Activated CD4-positive, alpha-beta T cell treated with anti-CD3 and anti-CD28 coated beads, Interleukin-2, amount 50 U/mL, for 24 hours (primary cell): ENCODE measurements at places on chromosomes 3 and 15.
A peak's percentile ranks its signal among the peaks of the same experiment; 100 is the strongest.

DNA sequence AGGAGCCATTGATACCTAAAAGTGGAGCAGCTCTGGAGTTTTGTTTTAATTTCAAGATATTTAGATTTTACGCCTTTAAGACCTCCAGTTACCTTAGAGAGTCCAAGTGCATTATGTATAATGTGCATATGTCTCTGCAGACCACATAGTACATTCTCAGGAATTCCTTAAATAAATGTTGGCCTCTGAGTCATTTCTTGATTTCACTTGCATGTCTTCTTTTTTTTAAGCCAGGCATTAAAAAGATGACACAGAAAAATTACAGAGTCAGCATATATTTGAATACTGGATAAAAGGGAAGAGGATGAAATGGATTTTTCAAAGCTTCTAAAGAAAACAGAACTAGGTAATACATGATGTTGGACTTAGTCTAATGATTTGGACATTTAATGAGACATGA, 125.2 kb downstream of the TMCO5A start:
- no peak for DNase-seq

- DNase-seq = no peak
These were observed 127.2 kb downstream of the ARNT2 start for GRCh38 chr15:80531388-80531787.

DNA sequence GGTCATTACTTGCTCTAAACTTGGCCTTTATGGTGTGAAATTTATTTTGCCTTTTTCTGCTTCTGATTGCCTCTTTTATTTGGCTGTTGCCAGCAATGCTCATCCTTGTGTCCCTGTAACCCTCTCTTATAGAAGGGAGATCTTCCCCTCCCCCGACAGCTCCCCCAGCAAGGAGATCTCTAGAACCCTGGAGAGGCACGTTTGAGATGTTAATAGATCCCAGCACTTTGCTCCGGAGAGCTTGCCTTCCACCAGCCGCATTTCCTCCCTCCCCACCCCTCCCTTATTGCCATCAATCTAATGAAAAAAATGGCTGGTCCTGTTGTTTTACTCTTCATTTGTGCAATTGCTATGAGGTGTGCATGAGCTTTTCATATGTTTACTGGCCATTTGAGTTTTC, 18.2 kb downstream of the TRIM71 start:
- no peak for DNase-seq

- no peak for DNase-seq
These were observed 177.9 kb upstream of the DPH6 start for GRCh38 chr15:35723852-35724251.

- DNase-seq = no peak
These were observed 39.2 kb downstream of the SNX4 start for GRCh38 chr3:125480656-125481374.

- no peak for DNase-seq
These were observed 37.6 kb downstream of the ANO10 start for GRCh38 chr3:43584043-43584826.

DNA sequence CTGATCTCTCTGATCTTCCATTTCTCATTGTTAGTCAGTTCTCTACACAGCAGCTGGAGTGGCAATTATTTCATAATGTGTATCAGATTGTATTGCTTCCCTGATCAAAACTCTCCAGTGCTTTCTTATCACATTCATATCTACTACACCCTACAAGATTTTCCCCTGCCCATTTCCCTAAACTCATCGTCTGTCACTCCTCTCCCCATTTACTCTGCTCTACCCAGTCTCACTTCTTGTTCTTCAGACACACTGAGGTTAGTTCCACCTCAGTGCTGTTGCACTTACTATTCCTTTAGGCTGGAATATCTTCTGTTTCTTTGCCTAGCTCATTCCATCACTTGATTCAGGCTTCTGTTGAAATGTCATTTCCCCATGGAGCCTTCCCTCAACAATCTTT, 197.1 kb downstream of the SATB1 start:
- DNase-seq = no peak

- no peak for DNase-seq
These were observed 91.7 kb upstream of the PRICKLE2 start for GRCh38 chr3:64316971-64317370.

DNA sequence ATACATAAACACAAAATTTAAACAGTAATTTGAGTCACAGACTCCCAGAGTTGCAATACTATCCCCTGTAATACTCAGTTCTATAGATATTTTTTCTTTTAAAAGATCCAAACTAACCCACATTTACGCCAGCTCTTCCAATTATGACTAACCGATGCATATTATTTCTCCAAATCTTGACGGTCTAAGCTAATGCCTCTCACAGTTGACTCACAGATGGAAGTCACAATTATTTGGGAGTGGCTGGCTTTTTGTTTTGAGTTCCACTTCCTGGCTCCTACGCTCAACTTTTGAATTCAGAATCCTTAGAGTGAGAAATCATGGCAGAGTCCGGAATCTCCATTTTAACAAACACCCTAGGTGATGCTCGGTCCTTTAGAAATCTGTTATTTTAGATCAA, 749.9 kb downstream of the FHIT start:
- DNase-seq = no peak

DNA sequence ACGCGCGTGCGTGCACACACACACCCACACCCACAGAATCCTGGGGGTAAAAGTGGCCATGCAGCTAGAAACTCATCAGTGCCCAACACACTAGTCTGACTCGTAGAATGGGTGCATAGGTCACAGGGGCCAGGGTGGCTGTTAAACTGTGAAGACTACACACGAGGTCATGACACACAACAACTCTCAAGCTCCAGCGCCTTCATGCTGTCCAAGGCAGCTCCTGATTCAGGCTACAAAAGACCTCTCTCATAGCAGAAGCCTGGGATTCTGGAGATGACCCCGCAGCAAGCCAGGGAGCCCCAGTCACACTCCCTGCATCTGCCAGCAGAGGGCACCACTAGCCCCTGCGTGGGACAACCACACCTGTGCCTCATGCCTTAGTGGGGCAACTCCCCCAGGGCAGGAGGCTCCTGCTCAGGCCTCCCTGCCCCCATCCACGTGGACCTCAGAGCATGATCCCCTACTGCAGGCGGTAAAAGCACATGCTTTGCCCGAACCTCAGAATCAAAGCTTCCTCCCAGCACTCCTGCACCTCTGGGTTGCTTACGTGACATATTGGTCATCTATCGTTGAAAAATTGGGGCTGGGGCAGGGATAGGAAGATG, 93.1 kb downstream of the LRIG1 start:
- peak; percentile 56 for DNase-seq

- DNase-seq = no peak
These were observed 15.3 kb downstream of the SPCS1 start for GRCh38 chr3:52721002-52721729.

DNA sequence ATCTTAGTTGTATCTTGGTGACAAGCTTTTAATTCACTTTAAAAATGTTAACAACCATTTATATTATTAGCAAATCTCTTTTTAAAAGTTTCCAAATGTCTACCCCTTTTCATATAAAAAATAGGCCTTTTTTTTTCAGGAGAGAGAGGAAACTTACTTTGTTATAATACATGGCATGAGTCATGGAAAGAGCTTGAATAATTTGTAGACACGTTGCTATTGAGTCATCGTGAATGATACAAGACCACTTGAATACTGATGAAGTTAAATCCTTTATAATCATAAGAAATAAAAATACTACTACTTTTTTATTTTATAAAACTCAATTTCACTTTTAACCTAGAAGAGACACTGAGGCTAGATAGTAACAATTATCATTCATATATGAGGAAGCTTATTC, 70.3 kb upstream of the BBX start:
- DNase-seq = no peak

- DNase-seq = no peak
These were observed 854 bp upstream of the COL8A1 start for GRCh38 chr3:99637368-99638111.

- DNase-seq = no peak
These were observed 386.2 kb downstream of the RSL24D1 start for GRCh38 chr15:54810496-54810895.

DNA sequence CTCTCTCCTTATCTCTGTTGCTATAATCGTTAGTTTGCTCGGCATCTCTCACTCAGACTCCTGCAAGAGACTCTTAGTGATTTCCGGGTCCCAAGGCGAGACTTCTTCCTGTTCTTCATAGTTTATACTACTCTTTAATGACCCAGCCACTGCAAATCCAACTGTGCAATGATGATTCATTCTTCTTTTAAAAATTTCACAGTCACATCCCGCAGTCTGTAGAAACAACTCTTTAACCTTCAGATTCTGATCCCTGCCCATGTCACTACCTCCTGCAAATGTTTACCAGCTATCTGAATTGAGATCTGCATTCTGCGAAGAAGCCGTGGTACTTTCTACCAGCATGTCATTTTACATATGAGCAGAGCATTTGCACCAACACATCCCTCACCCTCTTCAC, 2.8 kb upstream of the VGLL3 start:
- no peak for DNase-seq
